ENCODE measurements at places on chromosomes 1 and 21.

GRCh38 chr1:58155418-58156123, 391.0 kb downstream of the OMA1 start:
- no peak for DNase-seq

DNA sequence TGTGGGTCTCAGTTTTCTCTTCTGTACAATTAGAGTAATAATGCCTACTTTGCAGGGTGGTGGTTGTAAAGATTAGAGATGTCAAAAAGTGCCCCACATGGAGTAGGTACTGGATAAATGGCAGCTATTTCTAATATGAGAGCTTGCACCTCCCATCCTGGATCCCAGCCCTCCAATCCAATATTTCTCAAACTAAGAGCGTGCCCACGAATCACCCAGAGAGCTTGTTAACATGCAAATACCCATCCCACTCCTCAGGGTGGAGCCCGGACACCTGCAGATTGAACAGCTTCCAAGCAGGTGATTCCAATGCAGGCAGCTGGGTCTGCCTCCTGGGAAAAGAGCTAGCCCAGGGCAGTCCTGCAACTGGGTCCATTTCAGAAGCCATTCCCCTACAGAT, 33.0 kb downstream of the LRRN2 start:
- no peak for DNase-seq

DNA sequence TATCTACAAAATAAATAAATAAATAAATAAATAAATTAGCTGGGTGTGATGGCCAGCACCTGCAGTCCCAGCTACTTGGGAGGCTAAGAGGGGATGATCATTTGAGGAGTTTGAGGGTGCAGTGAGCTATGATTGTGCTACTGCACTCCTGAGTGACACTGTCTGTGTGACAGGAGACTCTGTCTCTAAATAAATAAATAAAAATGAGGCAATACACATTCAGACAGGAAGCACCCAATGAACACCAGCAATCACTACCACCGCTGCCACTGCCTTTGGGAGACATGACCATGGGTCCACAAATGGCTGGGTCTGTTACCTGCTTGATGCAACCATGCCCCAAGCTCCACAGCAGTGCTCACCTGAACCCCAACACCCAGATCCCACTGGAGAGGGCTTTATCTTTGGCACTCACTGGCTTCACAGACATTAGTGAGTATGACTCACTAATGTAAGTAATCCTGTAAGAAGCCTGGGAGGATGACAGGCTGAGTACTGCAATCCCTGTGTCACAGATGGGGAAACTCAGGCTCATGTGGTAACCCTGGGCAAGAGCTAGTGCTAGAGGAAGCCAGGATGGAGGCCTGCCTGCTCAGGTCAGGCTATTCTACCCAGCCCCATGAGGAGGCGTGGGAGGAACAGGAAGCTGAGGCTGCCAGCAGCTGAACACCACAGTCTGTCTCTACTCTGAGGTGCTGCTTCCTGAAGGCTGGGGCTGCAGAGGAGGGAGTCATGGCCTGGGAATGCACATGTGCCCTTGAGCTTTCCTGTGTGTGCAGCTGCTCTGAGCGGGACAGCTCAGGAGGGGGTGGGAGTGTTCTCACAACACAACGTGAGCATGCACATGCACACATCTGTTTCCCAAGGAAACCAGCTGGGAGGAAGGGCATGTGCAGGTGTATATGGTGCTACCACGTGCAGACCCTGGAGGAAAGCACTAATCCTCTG, 43.0 kb downstream of the SLC9A1 start:
- DNase-seq = peak; percentile 61

DNA sequence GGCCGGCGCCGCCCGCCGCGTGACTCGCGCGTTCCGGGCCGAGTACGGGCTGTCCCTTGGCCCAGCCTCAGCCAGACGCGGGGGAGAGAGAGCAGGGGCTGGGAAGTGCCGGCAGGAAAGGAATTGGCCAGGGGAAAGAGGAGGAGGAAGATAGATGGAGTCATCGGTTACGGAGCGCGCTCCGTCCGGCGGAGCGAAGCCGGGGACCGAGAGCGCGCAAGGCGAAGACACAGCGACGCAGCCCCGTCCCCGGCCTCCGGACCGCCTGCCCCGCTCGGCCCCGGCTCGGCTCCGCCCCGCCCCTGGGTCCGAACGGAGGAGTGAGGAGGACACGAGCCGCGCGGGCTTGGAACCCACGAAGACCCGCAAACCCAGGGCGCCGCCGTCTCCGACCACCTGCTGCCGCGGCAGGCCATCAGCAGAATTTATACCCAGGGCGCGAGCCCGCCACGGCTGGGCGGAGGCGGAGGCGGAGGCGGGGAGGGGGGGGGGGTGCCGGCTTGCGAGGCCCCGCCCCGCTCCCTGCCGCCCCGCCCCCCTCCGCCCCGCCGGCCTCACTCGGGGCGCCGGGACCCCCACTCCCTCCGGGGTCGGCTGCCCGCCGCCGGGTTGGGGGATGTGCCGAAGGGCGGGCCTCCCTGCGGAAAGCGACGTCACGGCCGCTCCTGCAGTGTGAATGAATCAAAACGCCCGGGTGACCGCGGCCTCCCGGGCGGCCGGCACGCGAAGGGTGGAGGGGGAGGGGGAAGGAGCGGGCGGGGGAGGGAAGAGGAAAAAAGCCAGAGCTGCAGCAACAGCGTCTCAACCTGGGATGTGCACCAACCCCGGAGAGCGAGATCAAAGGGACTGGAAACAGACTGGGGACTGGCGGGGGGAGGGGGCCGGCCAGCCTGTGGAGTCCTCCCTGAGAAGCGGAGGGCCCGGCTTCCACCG, at the start of gene LHX4:
LHX4 (plus strand) TSS at position 782 of the 933 bp plus-strand sequence. CDS start 266 bp downstream, outside the sequence.
- no peak for DNase-seq

DNA sequence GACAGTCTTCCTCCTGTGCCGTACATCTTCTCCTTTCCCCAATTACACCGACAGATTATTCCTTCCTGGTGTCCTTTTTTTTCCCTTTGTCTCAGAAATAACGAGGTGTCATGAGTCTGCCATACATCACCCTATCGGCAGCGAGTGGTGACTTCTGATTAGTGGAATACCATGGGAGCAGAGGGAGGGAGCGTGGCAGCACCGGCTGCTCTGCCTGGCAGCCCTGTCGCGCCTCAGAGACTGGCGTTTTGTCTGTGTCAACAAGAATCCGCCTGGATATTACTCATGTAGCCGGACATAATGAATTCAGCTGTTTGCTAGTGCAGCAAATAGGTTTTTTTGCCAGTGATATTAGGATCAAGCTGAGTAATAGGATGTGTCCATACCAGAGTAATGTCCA, 51.8 kb downstream of the UTP25 start:
- no peak for DNase-seq

DNA sequence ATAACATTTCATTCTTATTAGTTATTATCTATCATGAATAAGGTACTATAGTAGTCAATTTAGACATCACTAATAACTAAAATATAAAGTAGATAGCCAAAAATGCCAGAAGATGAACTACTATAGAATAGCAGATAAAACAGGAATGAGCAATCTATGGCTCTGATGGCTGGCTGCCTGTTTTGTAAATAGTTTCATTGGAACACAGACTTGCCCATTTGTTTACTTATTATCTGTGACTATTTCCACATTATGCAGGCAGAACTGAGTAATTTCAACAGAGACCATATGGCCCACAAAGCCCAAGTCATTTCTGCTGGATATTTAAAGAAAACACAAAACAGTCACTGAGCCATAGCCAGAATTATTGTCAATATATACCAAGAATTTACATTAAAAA, 222.1 kb downstream of the COL24A1 start:
- DNase-seq = no peak

DNA sequence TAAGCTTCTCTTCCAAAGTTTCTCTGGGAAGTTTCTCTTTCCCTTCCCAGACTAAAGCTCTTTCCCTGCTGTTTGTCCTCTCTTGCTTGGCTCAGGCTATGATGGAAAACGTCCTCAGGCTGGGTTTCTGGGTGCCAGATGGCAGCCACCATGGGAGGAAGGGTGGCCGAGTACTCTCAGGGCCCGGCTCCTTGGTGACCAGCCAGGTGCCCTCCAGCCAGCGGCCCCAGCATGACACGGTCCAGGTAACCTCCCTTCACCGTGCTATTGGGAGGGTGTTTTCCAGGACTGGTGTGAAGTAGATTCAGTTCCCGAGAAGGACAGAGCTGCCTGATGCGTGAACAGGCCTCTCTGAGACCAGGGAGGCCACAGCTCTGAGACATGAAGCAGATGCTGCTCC, 60.3 kb downstream of the KIF26B start:
- no peak for DNase-seq

GRCh38 chr1:30451532-30452125, 271.8 kb downstream of the MATN1 start:
- DNase-seq = no peak

DNA sequence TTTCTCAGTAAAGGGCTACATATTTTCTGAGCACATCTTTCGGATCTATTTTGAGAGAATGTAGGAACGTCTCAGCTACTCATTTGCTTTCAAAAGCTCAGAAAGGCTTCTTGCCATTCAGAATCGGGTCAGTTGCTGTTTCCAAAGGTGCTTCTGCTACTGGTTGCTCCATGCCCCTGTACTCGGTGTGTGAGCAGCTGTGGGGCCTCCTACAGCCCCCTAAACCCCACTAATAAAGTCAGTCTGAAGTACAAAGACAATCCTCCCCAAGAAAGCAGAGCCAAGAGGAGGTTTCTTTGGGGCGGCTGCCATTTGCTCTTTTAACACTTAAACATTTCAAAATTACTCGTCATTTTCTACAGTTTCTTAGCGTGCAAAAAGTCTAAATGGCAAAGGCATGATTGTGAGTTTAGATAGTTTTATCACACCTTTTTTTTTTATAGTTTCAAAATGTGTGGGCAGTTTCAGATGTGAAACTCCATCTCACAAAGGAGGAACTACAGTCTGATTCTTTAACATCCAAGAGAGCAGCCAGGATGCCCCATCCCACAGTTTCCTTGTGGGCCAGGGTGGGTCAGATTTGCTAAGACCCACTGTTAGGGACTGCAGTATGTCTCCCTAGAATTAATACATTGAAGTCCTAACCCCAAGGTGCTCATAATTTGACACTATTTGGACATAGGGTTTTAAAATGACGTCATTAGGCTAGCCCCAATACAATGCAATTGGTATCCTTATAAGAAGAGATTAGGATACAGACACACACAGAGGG, 4.1 kb downstream of the RUNX1 start:
- DNase-seq = no peak

- DNase-seq = no peak
These were observed 139.5 kb downstream of the ZZZ3 start for GRCh38 chr1:77542813-77543420.

DNA sequence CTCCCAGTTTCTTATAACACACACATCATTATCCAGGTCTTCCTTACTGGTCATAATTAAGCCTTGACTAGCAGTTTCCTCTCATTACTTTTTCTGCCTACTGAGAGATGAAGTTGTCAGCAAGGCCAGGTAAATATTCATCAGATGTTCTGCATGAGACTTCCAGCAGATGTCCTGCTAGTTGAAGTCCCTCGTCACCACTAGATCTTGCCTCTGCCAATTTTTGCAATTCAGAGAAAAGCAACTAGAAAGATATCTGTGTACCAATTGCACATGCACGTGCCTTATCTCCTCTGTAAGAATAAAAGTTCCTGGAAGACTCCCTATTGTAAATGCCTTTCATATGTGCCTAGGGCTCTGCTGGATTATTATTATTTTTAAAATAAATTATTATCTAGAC, 18.3 kb downstream of the ACKR1 start:
- DNase-seq = no peak

GRCh38 chr1:88920845-88921244, 29.5 kb upstream of the GTF2B start:
- DNase-seq = no peak

DNA sequence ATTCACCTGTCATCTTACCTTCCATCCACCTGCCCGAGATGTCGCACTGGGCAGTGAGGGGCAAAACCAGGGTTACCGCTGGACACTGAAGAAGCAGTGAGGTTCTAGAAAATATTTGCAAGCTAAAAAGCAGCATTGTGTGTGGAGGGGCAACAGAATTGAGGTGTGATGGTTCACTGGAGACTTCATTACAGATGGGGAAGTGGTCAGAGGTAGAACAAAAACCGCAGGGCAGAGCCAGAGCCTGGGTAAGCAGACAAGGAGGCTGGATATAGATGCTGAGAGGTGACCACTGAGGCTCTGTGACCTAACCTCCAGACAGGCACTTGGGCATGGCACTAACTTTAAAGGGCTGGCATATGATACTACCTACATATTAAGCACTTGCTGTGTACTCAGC, 363.9 kb upstream of the PROX1 start:
- no peak for DNase-seq

- no peak for DNase-seq
These were observed 103.4 kb downstream of the VPS13D start for GRCh38 chr1:12333036-12333785.

GRCh38 chr1:66397192-66397591, 136.8 kb upstream of the SGIP1 start:
- no peak for DNase-seq

- no peak for DNase-seq
These were observed 4.6 kb upstream of the FOXE3 start for GRCh38 chr1:47411436-47411835.

DNA sequence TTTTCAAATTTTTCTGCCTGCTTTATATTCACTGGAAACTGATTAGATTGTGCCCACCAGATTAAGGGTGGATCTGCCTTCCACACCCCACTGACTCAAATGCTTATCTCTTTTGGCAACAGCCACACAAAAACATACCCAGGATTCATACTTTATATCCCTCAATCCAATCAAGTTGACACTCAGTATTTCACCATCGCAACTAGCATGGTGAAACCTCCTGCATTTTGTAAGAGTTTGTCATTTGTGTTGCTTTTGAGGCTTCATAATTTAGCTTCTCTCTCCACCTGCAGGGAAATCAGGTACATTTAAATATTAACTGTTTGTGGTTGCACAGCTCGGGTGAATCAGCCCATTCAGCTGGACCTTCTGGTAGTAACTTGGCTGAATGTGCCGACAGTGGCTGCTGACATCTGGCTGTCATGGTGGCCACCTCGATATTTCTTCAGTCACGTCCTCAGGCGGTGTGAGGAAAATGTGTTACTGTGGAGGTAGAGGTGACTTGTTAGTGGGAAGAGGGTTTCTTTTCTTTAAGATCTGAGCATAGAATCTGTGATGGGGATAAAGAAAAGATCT, 224.0 kb downstream of the PTBP2 start:
- no peak for DNase-seq

GRCh38 chr1:117815926-117816325, 113.5 kb downstream of the GDAP2 start:
- DNase-seq = no peak

- DNase-seq = no peak
These were observed 346.7 kb downstream of the NUF2 start for GRCh38 chr1:163668472-163668871.
